ENCODE measurements at places on chromosomes 16 and 17. TPM values are rescaled to one million over a fixed set of nuclear protein-coding genes. Genes with fewer than 3 reads are reported as not detected.

GRCh38 chr16:3774156-3774767 is 56.9 kb upstream of the TRAP1 start:
- no peak for DNase-seq

DNA sequence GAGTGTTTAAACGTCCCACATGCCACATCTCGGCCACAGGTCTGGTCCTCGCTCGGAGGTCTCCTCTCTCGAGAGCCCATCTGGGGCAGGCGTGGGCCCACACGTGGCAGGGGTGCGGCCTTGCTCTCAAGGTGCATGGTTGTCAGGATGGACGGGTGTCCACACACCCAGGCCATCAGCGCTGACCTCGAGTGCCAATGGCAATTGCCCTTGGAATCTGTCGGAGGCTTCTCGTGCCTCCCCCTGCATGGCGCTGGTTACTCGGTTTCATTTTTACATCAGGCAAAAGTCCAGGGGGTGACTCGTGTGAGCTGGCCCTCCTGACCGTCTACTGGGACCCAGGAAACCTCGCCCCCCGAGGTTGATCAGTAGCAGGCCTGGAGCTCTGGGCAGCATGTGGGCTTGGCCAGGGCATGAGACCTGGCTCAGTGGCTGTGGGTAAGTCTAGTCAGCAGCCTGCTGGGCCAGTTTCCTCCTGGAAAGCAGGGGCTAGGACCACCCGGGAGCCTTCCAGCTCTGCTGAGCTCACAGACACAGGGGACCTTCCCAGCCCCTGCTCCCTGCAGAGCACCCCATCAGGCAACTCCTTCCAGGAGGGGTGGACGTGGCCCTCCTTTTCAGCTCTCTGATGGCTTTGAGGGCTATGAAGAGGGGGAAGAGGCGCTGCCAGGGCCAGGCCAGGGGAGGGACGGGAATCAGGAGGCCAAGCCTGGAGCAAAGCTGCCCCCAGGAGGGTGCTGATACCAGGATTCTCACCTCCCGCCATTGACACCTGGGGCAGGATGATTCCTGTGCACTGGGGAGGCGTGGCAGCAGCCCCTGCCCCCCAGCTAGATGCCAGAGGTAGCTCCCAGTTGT is 3.7 kb upstream of the ZNF469 start:
- DNase-seq, result no peak

DNA sequence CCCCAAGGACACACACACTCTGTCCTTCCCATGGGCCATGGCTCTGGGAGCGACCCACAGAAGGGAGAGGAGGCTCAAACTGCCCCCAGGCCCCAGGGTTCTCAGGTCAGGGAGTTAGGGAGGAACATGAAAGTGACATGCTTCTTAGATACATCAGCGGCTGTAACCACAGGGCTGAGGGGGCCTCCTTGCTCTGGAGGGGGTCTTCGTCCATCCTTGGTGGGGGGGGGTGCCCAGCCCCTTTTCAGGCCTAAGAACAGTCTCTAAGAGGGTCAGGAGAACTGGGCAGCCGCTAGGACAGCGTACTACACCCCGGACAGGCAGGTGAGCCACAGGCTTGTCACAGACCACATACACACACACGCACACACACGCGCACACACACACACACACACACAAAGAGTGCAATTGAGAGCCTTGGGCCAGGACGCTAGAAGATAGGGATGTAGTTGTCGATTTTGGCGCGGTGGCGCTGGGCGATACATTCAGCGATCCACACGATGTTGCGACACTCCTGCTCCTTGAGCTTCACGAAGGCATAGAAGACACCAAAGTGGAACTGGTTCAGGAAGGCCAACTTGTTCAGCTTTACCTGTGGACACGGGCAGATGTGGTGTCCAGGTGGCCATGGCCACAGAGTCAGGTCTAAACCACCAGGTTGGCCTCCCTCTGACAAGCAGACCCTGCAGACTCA is 7.3 kb downstream of the HSD11B2 start:
- DNase-seq, result no peak

- DNase-seq, result peak; percentile 20
Measured at GRCh38 chr16:4345836-4346781, 5.0 kb downstream of the PAM16 start.

DNA sequence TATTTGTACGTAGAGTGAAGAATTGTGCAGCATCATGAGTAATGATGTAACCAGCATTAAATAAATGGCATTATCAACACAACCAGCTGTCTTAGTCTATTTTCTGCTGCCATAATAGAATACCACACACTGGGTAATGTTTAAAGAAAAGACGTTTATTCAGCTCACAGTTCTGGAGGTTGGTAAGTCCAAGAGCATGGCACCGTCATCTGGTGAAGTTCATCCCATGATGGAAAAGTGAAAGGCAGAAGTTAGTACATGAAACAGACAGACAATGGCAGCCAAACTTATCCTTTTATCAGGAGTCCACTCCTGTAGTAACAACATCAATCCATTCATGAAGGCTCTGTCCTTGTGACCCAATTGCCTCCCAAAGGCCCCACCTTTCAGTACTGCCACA is 6.3 kb upstream of the GOSR2 start:
- DNase-seq, result no peak

GRCh38 chr17:20235747-20236146 is 226.6 kb downstream of the SPECC1 start:
- DNase-seq, result no peak

DNA sequence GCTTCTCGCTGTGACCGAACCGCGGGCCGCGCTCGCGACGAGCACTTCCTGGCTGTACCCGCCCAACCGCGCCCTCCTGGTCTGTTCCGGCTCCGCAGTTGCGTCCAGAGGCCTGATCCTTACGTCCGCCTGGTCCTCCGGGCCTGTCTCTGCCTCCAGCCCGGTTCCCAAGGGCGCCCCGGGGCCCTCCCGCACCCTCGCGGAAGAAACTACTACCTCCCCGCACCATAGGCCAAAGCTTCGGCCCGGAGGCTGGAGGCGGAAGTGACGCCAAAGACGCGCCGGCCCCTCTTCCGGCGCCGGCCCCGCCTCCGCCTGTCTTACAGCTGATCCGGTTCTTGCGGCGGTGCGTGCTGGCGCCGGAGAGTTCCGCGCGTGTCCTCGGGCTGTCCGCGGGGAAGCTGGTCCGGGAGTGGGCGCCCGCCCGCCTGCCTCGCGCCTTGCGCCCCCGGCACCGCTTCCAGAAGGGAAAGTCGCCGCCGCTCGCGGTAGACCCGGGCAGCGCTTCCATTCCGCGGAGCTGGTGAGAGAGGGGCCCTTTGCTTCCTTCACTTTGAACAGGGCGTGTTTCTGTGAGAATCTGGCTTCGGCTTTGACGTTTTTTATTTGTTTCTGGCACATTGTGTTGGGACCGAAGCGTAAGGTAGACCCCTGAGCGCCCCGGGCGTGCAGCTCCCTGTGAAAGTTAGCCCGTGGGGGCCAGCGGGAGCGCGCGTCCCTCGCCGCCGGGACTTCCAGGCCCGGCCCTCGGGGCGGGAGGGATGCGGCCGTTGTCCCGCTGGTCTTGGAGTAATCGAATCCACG is at the start of gene ZNF778:
Gene ZNF778, plus strand, starts transcription at position 316 of the 804 bp plus-strand sequence. CDS start 3,425 bp downstream, outside the sequence.
- peak; percentile 69 for DNase-seq

- no peak for DNase-seq
Measured at GRCh38 chr16:11107780-11108465, 148.1 kb downstream of the SOCS1 start.

GRCh38 chr17:48734333-48735061 is 5.9 kb upstream of the HOXB13 start:
- no peak for DNase-seq

- no peak for DNase-seq
Measured at GRCh38 chr16:47504599-47504998, 43.5 kb downstream of the PHKB start.

- DNase-seq, result peak; percentile 20
Measured at GRCh38 chr17:65220732-65221131, 83.6 kb downstream of the RGS9 start.

DNA sequence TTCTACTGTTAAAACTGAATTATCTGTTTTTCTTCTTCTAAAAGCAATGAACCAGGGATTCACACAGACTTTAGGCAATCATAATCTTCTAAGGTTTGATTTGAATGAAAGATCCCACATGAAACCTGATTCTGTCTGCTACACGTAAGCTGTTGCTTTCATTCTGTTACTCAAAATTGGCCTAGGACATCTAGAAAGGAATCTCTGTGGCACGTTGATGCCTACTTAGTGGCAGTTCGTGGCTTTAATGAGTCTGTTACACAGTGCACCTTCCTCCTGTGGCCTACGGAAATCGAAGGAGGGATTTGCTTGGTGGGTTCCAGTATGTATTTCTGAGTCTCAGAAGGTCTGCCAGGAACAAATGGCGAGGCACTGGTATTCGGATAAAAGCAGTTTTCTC is 489.4 kb upstream of the HSBP1 start:
- no peak for DNase-seq

DNA sequence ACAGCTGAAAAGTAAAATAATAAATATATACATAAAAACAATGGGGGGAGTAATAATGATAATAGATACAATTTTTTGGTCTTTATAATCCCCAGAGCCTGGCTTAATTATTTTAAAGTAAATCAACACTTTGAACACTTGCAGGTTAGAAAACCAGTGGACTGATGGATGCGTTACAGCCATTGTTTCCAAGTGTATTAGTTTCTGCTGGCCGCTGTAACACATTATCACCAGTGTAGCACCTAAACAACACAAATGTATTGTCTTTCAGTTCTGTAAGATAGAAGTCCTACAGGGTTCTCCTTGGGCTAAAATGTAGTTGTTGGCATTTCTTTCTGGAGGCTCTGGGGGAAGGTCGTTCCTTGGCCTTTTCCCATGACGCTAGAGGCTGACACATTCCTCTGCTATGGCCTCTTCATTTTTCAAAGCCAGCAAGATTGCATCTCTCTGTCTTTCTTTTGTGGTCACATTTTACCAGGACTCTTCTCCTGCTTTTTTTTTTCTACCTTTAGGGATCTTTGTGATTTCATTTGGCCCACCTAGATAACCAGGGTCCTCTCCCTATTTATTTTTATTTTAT is 116.8 kb downstream of the WWOX start:
- no peak for DNase-seq

GRCh38 chr16:53953336-53953735 is 249.4 kb downstream of the FTO start:
- no peak for DNase-seq

GRCh38 chr16:60295451-60295850 is 1561.3 kb upstream of the GOT2 start:
- DNase-seq, result peak; percentile 39

DNA sequence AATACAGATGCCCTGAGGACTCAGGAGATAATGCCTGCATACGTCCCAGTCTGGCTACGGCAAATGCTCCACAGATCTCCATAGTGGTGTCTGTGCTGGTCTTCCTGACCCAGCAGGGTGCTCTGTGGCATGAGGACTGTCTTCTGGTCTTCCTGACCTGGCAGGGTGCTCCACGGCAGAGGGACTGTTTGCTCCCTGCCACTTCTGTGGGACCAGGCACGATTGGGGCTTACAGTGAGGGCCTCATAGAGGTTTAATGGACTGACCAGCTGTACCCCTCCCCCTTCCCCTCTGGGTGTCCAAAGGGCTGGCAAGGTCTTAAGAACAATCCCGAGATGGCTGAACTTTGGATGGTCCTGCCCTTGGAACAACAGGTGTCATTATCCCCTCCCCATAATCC is 123.1 kb downstream of the C16orf78 start:
- DNase-seq, result no peak

GRCh38 chr16:77408607-77409006 is 26.2 kb downstream of the ADAMTS18 start:
- no peak for DNase-seq

DNA sequence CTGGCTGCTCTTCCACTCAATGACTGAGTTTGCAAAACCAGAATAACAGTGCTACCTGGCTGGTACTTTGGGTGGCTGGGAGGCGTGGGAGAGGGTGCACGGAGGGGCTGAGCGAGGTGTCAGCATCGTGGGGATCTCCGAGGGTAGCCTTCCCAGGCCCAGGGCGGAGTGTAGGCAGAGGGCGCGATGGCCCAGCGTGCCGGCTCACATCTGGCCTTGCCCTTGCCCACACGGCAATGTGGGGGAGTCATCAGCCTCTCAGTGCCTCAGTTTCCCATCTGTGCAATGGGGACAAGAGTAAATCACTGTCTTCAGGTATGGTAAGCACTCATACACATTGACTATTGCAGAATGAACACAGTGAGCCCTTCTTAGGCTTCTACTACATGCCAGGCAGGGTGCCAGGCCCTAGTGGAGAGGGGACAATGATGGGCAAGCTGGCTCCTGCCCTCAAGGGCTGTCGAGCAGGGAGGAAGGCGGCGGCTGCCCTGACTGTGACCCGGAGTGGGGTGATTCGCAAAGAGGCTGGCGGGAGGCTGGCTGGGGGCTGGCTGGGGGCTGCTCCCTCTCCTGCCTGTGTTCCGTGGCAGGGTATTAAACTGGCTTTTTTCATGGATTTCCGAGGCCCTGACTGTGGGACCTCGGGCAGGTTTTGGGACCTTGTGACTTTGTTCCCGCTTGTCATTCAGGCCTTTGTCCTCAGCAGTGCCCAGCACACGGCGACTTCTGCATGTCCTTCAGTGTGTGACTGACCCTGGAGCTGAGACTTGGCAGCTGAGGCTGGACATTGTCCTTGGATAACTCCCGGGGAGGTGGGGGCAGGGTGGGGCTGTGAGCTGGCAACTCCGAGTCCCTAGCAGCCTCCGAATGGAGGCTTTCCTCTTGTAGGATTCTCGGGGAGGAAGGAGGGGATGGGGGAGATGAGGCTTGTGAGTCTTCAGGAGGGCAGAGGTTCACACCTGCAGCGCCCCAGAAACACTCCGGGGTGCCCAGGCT is 243.1 kb downstream of the SEC14L1 start:
- DNase-seq, result peak; percentile 52

GRCh38 chr17:49776551-49777300 is 11.8 kb upstream of the KAT7 start:
- no peak for DNase-seq

DNA sequence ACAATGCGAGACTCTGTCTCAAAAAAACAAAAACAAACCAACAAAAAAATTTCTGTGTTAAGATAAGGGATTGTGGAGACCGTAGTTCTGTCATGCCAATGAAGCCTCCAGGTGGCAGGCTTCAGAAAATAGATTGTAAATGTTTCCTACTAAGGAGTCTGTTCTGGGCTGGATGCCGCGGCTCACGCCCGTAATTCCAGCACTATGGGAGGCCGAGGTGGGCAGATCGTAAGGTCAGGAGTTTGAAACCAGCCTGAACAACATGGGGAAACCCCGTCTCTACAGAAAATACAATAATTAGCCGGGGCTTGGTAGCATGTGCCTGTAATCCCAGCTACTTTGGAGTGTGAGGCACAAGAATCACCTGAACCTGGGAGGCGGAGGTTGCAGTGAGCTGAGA is 4.4 kb upstream of the SNX29 start:
- no peak for DNase-seq

- DNase-seq, result peak; percentile 36
Measured at GRCh38 chr17:8490256-8491023, 54.8 kb downstream of the NDEL1 start.

GRCh38 chr17:82937411-82938371 is 97.9 kb upstream of the ZNF750 start:
- DNase-seq, result no peak

The KRT14 gene
- 463 TPM for total RNA-seq

The ZNF276 gene
- 12.9 TPM for total RNA-seq

The PARD6A gene
- 4.4 TPM for total RNA-seq

The NPIPA5 gene
- 0.38 TPM for total RNA-seq

The SSTR5 gene
- total RNA-seq, result not detected

The CNTD1 gene
- not detected for total RNA-seq

The CHMP1A gene
- 162 TPM for total RNA-seq

The KCNJ2 gene
- 1.6 TPM for total RNA-seq

The PRKCB gene
- total RNA-seq, result not detected
